Peyer's patch (tissue), 4 donors: ENCODE measurements at places on chromosomes 2 and 18. TPM values are rescaled to one million over a fixed set of nuclear protein-coding genes. Genes with fewer than 3 reads are reported as not detected.

DNA sequence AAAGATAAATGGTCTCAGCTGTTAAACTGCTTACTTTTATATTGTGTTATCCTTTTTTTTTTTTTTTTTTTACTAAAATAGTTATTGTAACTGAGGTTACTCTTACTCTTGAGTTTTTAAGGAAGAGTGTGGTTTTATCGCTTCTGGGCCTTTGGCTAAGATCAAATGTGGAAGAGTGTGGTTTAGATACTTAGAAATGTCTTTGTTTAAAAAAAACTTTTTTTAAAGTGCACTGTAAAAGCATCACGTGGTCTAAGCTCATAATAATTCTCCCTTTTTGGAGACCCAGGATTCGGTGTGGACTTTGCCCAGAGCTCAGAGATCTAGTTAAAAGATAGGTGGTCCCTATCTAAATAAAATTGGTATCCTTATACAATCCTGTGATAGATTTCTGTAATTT is 11.9 kb upstream of the OXER1 start:
- no peak overlapping the region for H3K4me3 ChIP-seq
- no peak for DNase-seq
- no peaks in the 10 kb centered on the region for H3K36me3 ChIP-seq
- no peaks in the 10 kb centered on the region for H3K4me1 ChIP-seq

DNA sequence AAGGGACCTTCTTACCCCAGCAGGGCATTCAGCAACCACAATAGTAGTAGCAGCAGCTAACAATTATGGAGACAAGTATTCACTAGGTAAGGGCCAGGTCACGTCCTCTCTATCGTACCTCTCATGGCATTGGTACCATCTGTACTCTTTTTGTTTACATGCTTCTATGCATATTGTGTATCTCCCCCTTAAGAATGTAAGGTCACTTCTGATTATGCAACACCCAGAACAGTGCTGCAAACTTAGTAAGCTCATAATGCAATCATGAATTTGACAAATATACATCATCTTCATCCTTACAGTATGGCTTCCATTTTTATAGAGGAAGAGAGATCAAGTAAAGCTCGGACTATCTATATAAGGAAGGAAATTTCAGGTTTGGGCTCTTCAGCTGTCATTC is 46.1 kb downstream of the SPRED2 start:
- no peak overlapping the region for H3K4me3 ChIP-seq
- no peaks in the 10 kb centered on the region for H3K36me3 ChIP-seq
- H3K4me1 ChIP-seq = peaks cover 10% of the 10 kb centered on the region
- no peak for DNase-seq

GRCh38 chr2:105454801-105455485 is 56.1 kb upstream of the FHL2 start:
- DNase-seq = no peak
- H3K4me3 ChIP-seq = no peak overlapping the region
- H3K36me3 ChIP-seq = no peaks in the 10 kb centered on the region
- no peaks in the 10 kb centered on the region for H3K27me3 ChIP-seq
- H3K4me1 ChIP-seq = no peaks in the 10 kb centered on the region

GRCh38 chr2:10575609-10576280 is 114.0 kb downstream of the NOL10 start:
- no peaks in the 10 kb centered on the region for H3K4me1 ChIP-seq
- H3K27ac ChIP-seq = no peak overlapping the region
- peaks cover 53% of the 10 kb centered on the region for H3K36me3 ChIP-seq

DNA sequence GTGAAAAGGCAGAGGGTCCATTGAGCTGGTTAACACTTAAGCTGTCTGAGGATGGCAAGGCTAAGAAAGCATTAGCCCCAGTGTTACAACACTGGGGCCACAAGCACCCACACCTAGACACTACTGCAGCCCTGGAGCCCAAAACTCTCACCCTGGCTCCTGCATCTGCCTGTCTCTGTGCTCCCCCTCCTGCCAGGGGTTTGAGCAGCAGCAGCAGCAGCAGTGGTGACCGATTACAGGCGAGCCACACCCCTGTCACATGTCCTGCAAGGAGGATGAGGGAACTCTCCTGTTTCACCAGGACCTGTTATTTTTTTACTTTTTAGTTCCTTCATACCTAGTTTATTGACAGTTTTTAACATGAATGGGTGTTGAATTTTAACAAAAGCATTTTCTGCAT is 326.7 kb upstream of the MAP2 start:
- no peaks in the 10 kb centered on the region for H3K36me3 ChIP-seq
- H3K27ac ChIP-seq = no peak overlapping the region
- no peak for DNase-seq
- H3K4me1 ChIP-seq = no peaks in the 10 kb centered on the region
- H3K4me3 ChIP-seq = no peak overlapping the region

DNA sequence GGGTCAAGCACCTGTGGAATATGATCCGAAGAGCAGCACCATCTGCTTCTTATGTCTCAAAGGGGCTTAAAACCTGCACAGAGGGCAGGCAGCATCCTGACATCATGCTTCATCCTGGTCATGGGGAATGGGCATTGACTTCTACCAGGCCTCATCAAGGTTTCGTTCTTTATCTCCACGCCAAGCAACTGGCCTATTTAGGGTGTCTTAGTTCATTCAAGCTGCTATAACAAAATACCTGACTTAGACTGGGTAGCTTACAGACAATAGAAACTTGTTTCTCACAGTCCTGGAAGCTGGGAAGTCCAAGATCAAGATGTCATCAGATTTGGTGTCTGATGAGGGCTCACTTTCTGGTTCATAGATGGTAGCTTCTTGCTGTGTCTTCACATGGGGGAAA is 69.4 kb downstream of the MYO3B start:
- H3K27me3 ChIP-seq = no peaks in the 10 kb centered on the region
- H3K4me1 ChIP-seq = no peaks in the 10 kb centered on the region
- H3K27ac ChIP-seq = no peak overlapping the region
- DNase-seq = no peak
- no peaks in the 10 kb centered on the region for H3K36me3 ChIP-seq

- DNase-seq = no peak
- H3K27ac ChIP-seq = no peak overlapping the region
- H3K36me3 ChIP-seq = no peaks in the 10 kb centered on the region
- H3K4me1 ChIP-seq = no peaks in the 10 kb centered on the region
These were observed 191.7 kb upstream of the NDUFV2 start for GRCh38 chr18:8910843-8911242.

- H3K27me3 ChIP-seq = no peaks in the 10 kb centered on the region
- H3K27ac ChIP-seq = no peak overlapping the region
- H3K4me1 ChIP-seq = no peaks in the 10 kb centered on the region
- H3K4me3 ChIP-seq = no peak overlapping the region
- no peak for DNase-seq
- H3K36me3 ChIP-seq = no peaks in the 10 kb centered on the region
These were observed 49.8 kb upstream of the ERMN start for GRCh38 chr2:157375384-157375783.

DNA sequence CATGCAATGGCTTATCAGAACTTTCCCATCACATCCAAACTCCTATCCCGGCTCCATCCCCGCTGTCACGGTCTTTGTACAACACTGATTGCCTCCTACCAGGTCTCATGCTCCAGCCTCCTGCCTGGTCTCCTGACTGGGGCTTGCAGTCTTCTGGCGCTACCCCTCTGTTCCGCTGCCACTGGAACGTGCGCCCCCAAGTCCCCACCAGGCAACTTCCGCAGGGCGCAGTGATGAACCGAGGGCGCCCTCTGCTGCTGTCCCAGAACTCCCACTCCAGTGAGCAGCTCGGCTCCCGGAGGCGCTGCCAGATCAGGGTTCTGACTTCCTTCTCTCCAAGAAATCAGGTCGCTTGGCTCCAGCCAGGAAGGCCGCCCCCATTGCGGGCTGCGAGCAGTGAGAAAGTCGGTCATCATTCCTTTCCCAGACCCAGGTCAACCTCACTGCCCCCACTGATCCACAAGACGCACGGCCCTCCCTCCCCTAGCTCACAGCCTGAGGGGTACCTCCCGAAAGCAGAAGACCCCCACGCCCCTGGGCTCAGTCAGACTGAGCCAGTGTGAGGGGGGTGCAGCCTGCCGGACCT is 43.9 kb upstream of the RAB11FIP5 start:
- H3K27me3 ChIP-seq = no peaks in the 10 kb centered on the region
- no peaks in the 10 kb centered on the region for H3K4me1 ChIP-seq
- H3K4me3 ChIP-seq = no peak overlapping the region
- H3K36me3 ChIP-seq = no peaks in the 10 kb centered on the region

DNA sequence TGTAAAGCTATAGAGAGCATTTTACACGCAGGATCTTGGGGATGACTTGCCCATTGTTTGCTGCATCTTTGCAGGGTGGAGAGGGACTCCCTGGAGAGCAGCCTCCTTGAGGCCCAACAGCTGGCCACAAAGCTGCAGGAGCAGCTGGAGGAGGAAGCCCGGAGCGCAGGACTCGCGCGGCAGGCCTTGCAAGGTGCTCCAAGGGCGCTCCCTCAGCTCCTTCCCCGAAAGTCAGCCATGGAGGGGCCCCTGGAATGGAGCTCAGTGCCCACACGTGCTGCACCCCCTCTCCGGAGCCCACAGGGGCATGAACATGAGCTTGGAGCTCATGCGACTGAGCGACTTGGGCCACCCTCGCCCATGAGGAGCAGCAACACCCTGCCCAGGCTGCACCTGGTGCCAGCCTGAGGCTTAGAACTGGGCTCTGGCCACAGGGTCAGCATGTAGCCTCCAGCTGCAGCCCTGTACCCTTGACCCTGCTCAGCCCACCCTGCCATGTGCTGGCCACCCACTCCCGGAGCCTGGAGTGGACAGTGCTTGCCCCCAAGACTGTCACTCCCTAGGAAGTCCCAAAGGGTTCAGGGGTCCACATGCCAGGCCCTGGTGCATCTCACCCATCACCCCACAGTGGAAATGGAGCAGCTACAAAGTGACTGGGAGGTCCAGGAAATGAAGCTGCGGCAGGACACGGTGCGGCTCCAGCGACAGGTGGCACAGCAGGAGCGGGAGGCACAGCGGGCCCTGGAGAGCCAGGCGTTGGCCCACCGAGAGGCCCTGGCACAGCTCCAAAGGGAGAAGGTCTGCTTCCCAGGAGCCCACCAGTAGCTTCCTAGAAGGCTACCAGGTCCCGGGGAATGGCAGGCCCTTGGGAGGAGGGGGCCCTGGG is 43.0 kb downstream of the CROCC2 start:
- DNase-seq = no peak
- no peaks in the 10 kb centered on the region for H3K36me3 ChIP-seq
- H3K27ac ChIP-seq = no peak overlapping the region
- H3K27me3 ChIP-seq = no peaks in the 10 kb centered on the region
- H3K4me1 ChIP-seq = no peaks in the 10 kb centered on the region

DNA sequence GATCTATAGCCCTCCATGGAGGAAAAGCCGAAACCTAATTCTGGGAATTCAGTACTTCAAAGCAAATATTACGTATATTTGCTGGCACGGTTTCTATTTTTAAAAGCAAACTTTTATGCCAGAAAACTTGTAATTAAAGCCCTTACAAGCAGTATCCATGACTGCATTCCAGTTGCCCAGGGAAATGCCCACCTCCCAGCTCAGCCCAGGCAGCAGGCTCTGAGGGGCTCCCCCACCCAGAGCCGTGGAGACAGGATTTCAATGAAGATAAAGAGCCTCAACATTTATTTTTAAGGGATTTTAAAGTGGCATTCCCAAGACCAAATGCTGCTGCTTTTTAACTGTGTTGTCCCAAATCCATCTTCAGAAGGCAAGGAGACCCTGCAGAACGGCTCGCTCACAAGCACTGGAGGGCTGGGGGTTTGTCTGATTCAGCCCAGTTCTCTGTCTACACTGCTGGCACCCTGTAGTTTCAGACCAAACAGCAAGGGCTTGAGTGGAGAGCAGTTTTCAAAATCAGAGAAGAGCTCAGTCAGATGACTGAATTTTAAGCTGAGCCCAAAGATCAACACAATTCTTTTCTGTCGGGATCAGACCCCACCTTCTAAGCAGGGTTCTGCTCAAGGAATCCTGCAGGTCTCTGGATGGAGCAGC is 105.1 kb downstream of the KCNF1 start:
- no peaks in the 10 kb centered on the region for H3K27me3 ChIP-seq
- H3K4me3 ChIP-seq = no peak overlapping the region
- no peak for DNase-seq
- H3K4me1 ChIP-seq = no peaks in the 10 kb centered on the region

DNA sequence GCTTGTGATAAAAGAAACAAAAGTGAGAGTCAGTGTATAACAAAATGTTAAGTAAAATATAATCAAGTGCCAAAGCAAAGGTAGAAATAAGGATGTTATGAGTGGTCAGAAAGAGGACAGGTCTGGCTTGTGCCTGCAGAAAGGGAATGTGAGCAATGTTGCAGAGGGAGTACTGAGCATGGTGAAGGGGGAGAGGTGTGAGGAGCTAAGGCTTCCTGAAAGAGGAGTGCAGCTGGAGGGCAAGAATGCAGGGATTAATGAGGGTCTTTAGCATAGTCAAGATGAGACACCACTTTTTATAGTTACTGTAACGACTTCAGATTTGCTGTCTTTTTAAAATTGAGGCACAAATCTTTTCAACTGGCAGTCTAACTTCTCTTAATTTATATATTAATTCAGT is 22.0 kb upstream of the FIGN start:
- H3K4me3 ChIP-seq = no peak overlapping the region
- no peaks in the 10 kb centered on the region for H3K4me1 ChIP-seq
- no peaks in the 10 kb centered on the region for H3K36me3 ChIP-seq
- H3K27ac ChIP-seq = no peak overlapping the region
- H3K27me3 ChIP-seq = no peaks in the 10 kb centered on the region

DNA sequence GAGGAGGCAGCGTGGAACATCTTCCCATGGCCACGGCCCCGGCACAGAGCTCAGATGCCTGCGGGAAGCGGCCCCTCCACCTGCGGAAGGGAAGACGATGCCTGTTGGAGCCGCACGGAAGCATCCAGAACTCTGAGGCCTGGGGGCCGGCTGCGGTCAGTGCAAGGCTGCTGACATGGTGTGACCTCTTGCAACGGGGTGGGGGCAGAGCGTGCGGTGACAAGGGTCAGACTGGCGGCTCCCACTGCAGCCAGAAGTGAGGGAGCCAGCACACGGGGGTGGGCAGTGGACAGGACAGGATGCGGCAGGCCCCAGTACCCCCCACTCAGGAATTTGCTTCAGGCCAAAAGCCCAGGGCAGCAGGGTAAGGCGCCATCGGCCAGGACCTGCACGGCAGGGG is 48.8 kb downstream of the SLC66A2 start:
- no peaks in the 10 kb centered on the region for H3K27me3 ChIP-seq
- H3K27ac ChIP-seq = no peak overlapping the region
- peak; percentile 43 for DNase-seq
- no peaks in the 10 kb centered on the region for H3K36me3 ChIP-seq
- no peak overlapping the region for H3K4me3 ChIP-seq

GRCh38 chr2:129772190-129772579 is 207.3 kb upstream of the RAB6C start:
- no peaks in the 10 kb centered on the region for H3K27me3 ChIP-seq
- no peak overlapping the region for H3K27ac ChIP-seq
- DNase-seq = no peak

DNA sequence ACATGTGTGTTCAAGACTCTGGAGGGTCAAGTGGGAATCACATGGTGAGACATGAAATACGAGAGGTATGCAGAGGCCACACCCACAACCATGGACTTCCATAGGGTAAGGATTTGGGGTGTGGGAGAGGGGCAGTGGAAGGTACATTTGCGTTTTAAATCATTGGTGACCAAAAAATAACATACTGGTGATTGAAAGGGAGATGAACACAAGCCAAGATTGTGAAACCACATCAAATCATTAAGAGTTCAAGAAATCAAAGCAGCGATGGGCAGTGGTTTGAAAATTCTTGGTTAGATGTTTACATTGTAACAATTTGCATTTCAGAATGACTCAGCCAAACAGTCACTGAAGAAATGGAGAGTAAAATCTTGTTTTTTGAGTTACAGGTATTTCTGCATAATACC is 1.9 kb upstream of the CABYR start:
- no peaks in the 10 kb centered on the region for H3K36me3 ChIP-seq
- no peak overlapping the region for H3K27ac ChIP-seq
- H3K4me1 ChIP-seq = no peaks in the 10 kb centered on the region
- no peak for DNase-seq
- no peaks in the 10 kb centered on the region for H3K27me3 ChIP-seq

The CRYGC gene
- total RNA-seq = not detected

The IL1A gene
- not detected for total RNA-seq

The PID1 gene
- total RNA-seq = 64.4 TPM

The TCF23 gene
- not detected for total RNA-seq
